ENCODE measurements at places on chromosomes 16 and 17. TPM values are rescaled to one million over a fixed set of nuclear protein-coding genes. Genes with fewer than 3 reads are reported as not detected.

C17orf67 gene
- total RNA-seq: 0.50 TPM

SDK2 gene
- not detected for total RNA-seq

NME4 gene
- total RNA-seq: 170 TPM

NACA2 gene
- not detected for total RNA-seq

DVL2 gene
- total RNA-seq: 49.5 TPM

CD79B gene
- total RNA-seq: not detected

UNC45B gene
- total RNA-seq: 0.02 TPM

AKAP1 gene
- total RNA-seq: 22.0 TPM

GRCh38 chr17:80365001-80365965 is 49.7 kb upstream of the ENDOV start:
- no peak for DNase-seq

GRCh38 chr16:66746682-66747081 is 4.7 kb downstream of the DYNC1LI2 start:
- no peak for DNase-seq

DNA sequence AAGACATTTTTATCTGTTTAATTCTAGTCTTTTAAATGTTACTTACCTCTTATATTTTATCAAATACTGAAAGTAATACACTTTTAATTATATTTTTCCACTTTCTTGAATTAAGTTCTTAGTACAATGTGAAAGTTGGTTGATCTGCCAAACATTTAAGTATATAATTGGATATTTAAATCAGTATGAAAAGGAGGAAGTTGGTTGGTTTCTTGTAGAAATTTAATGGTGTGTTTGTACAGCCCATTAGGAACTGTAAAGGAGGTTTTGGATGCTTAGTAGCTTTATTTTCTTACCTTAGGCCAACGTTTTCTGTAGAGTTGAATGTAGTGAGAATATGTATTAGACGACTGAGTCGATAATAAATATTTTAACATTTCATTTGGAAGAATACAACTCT is 5.4 kb downstream of the NFATC3 start:
- DNase-seq: no peak

DNA sequence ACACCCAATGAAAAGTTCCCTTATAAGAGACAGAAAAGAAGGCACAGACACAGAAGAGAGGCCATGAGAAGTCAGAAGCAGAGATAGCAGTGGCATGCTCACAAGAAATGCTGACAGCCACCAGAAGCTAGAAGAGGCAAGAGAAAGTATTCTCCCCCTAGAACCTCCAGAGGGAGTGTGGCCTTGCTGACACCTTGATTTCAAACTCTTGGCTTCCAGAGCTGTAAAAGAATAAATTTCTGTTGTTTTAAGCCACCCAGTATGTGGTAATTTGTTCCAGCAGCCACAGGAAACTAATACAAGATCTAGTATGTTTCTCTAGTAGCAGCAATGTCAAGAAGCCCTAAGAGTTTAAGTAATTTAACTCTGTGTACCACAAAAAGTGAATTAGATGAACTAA is 87.2 kb upstream of the NOG start:
- no peak for DNase-seq

DNA sequence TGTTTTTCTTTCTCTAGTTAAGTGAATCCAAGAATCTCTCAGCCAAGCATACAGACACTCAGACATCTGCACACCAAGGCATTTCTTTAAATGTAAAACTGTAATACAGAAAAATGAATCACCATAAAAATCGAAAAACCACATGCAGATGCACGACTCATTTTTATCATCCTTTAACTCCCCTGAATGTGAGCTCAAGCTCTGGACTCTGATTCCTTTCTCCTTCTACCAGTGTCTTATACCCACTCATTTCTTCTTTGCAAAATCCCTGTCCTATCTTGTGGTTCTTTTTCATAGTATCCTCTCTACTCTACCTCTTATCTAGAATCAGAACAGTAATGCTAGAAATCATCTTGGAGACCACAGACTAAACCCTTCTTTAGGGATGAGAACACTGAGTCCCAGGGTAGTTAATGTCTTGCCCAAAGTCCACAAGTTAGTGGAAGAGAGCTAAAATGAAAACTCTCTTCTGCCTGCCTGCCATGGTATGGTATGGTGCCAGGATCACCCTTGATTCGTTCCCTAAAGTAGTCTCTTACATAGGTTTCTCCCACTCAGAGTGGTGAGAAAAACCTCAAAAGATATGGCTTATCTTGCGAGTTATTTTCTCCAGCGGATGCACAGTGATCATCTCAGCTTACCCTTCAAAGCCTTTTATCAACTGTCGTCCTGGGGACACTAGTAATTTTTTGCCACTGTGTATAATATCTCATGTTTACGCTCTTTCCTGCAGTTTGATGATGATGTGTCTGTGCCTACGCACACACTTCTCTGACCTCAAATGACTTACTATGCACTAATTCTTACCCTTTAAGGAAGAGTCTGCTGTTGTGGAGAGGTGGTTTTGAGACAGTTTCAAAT is 30.2 kb downstream of the BRD7 start:
- no peak for DNase-seq

DNA sequence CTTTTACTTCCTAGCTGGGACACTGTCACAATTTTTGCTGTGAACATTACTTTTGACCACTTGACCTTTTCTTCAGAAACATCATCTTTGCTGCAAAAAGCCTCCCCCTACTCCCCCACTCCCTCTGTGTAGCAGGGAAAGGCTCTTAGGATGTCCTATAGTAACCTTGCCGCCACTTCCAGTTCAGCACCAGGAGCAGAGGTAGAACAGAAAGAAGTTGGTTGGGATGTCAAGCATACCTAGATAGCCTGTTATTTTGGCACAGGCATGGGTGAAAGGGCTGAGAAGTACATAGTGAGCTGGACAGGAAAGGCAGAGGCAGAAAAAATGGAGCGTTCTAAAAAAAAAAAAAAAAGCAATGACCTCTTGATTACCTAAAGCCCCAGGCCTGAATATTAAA is 31.3 kb downstream of the SMIM36 start:
- no peak for DNase-seq

DNA sequence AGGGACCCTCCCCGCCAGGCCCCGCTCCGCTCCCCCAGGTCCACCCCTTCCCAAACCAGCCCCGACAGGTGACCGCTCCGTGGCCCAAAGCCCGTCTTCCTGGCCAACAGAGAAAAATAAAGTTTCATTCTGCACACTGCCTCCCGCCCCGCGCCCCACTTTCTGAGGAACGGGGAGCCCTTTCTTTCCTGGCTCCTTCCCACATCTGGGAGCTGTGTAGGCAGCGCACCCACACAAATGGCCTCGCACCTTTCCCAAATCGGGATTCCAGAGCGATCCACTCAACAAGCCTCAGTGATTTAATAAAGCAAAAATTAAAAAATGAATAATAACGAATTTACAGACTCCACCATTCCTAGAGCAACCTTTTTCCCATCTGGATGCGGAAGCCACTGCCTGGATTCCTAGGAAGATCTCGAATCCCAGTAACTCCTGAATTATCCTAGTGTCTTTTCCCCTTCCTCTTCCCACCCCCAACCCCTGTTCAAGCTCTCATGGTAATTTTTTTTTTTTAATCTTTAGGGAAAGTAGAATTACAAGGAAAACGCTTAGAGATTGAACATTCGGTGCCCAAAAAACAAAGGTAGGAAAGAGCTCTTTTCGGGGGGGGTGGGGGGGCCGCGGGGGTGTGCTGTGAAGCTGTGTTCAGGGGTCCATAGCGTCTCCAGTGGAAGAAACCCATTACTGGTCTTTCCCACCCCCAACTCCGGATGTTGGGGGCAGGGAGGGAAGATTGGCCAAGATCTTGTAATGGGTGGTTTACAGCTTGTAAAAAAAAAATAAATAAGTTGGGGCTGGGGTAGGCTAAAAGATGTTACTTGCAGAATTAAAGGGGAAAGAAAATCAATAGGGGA is 1.6 kb downstream of the IGF2BP1 start:
- DNase-seq: no peak

DNA sequence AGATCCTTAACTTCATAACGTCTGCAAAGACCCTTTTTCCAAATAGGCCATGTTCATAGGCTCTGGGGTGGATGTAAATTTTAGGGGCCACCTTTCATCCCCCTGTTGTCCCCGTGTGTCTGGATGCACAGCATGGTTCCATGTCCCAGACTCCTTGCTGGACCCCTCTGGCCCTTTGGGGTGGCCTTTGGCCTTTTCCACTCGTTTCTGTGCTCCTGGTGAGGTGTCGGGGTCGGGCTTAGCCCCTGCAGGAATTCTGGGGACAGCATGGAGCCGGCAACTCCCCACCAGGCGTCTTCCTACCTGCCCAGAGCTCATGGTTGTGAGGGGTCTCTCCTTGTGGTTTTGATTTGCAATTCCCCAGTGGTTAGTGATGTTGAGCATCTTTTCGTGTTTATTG is 183.5 kb downstream of the SEC14L1 start:
- no peak for DNase-seq

- DNase-seq: no peak
Measured at GRCh38 chr17:76405967-76406647, 21.7 kb downstream of the SPHK1 start.

- no peak for DNase-seq
Measured at GRCh38 chr16:48574766-48575165, 35.2 kb downstream of the N4BP1 start.

GRCh38 chr17:48601539-48602425 is 3.0 kb downstream of the HOXB6 start:
- DNase-seq: no peak

- DNase-seq: peak; percentile 97
Measured at GRCh38 chr17:35063514-35064223, at the start of gene RFFL. TSS of gene RFFL (minus strand) at chr17:35063707. CDS start at chr17:35026553, 37,154 bp downstream.

DNA sequence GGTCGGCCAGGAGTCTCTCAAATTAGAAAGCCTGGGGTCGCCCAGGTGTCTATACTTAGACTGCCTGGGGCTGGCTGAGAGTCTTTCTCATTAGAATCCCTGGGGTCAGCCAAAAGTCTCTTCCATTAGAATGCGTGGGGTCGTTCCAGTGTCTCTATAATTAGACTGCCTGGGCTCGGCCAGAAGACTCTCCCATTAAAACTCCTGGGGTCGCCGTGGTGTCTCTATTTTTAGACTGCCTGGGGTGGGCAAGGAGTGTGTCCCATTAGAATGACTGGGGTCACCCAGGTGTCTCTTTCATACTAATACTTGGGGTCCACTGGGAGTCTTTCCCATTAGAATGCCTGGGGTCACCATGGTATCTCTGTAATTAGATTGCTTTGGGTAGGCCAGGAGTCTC is 2227.7 kb downstream of the TP53TG3F start:
- DNase-seq: no peak

DNA sequence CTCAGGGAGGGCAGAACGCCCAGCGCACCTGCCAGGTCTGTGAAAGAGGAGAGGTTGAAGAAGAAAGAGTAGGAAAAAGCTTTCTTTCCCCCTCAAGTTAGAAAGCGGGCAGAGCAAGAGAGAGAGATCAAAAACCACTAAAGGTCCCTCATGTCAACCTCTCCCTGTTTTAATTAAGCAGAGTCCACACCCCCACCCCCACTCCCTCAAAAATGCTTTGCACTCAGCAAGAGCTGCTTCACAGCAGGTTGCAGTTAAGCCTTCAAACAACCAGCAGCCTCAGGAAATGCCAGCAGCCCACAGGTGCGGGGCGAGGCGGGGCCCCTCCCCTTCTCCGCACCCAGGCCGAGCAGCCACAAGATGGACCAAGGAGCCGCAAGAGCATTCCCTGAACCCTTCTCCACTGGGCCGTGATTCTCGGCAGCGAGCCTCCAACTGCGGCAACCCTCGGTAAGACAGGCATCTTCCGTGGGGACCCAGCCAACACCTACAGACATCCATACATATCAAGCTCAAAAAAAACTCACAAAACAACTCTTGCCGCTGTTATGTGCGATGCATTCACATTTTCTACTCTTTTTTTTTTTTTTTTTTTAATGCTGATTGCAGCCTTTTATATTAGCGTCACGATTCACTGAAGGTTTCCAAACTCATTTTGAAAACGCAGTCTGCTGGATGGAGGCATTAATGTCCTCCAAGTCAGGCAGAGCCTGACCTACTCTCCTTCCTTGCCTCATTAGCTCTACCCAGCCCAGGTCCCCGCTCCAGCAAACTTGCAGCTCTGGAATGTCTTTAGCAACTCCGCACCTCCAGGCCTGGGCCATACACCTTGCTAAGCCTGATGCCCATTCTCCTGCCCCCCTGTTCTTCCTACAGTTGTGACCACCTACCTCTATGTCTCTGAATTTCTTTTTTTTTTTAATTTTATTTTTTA is 66.1 kb downstream of the AXIN2 start:
- no peak for DNase-seq

- DNase-seq: peak; percentile 20
Measured at GRCh38 chr17:65062171-65062915, 5.8 kb upstream of the GNA13 start.

DNA sequence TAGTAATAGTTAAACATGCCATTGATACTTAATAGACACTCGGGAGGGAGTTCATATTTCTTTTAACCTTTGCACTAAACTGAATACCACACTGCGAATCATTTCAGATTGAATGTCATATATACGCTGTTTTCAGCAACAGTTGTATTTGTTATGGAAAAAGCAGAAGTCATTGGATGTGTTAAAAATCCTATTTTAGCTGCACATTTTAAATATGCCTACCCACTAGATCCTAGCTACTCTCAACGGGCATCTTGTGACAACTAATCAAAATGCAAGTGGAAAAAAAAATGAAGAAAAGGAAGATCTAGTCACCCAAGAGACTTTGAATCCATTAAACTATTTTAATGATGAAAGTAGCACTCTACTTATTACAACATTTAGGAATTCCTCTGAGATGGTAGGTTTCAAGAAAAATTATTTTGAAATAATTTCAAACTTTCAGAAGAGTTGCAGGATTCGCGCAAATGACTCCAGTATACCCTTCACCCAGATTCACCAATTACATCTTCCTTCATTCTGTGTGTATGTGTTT is 51.4 kb upstream of the MNT start:
- DNase-seq: no peak

- DNase-seq: no peak
Measured at GRCh38 chr17:2264067-2264860, 39.3 kb downstream of the SMG6 start.

DNA sequence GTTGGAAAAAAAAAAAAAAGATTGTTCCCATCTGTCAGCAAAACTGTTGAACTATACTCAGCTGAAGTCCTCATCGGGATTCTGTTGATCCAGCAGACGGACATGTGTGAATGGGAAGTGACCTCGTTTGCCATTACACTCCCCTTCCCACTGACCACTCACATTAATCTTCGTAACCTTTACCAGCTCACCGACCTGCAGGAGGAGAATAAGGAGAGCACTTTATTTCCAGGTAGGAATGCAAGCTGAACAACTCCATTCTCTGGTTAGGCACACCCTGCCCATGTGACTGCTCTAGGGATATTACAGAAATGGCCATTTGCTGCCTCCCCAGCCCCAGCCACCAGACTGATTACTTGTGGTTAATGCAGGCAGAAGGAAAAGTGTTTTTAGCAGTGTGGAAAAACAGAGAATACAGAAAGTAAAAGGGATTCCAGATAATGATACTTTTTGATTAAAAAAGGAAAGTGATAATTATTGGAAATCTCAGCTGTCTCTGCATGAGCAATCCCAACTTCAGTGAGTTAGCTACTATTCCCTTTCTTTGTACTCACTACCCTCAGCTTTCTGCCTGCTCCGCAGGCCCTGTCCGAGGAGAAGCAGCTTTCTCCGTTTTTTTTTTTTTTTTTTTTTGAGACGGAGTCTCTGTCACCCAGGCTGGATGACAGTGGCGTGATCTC is 23.6 kb upstream of the YWHAE start:
- no peak for DNase-seq

- no peak for DNase-seq
Measured at GRCh38 chr17:77320485-77321256, 179.9 kb downstream of the SEC14L1 start.

All from NCI-H460 (cell line).